ENCODE measurements at places on chromosomes 5 and 9.

DNA sequence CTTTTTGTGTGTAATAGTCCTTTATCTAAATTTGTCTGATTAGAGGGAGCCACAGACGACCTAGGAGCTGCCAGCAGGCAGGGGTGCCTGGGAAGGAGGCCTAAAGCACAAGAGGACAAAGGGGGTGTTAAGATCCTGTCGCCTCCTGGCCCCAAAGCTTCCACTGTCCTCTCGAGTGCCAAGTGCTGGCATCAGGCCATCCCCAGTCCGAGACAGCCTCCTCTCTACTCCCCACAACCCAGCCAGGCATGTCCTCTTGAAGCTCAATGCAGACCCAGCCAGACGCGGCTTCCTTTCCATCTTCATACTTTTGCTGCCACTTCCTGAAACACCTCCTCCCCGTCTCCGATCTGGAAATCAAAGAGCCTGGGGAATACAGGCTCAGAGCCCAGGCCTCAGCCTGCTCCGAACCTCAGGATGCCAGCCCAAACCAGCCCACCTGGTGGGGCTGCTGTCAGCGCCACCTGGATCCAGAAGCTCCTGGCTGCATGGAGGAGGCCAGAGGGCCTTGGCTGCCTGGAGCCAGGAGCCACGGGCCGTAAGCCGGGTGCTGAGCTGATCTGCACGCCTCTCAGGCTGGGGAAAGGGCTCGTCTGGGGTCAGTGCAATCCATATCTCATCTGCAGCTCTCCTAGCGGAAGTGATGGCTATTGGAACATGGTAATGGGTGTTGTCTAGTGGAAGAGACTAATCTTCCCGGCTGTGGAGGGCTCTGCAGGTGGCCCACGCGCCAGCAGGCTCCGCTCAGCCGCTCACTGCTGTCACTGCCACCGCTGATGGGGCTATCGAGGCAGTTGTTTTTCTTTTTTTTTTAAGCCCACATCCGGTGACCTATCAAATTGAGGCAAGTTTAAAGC lies 60.2 kb upstream of the FUBP3 start:
- DNase-seq, result no peak

DNA sequence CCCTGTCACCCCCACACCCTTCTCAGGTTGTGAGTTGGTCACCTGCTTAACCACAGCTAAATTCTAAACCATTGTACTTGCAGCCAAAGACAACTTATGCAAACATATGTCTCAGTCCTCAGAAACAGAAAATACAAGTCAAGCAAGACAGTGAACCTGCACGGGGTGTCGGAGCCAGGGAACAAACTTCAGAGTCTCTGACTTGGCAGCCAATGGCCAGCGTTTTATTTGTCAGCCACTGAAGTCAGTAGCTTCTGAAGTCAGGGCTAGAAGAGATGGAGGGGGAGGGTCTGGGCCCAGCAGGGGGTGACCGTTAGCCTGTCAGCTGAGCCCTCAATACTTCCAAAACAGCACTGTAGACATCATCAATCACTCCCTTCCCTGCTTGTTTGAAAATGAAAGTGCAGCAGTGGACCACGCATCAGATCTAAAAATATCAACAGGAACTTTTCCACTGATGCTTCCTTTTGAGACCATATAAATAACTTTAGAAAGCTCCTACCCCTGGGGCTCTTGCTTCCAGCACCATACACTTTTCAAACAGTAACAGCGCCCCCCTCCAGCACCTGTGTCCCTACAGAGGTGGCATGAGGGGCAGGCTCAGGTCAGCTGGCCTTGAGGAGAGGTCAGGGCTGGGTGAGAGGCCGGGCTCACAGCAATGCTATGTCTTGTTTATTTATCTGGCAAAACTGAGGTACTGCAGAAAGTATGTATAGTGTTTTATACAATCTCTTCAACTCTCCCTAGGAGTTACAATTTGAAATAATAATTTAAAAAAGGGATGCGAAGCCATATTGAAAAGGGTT lies 142.5 kb downstream of the ACER2 start:
- peak; percentile 3 for DNase-seq

- DNase-seq, result no peak
These were observed 84.3 kb upstream of the PANK3 start for GRCh38 chr5:168663276-168664004.

GRCh38 chr5:132486318-132487094 lies 4.1 kb downstream of the IRF1 start:
- no peak for DNase-seq

GRCh38 chr5:170865622-170866021 lies 3.8 kb downstream of the RANBP17 start:
- DNase-seq, result no peak

Measured in astrocyte of the spinal cord (primary cell).